ENCODE measurements at places on chromosomes 5 and 9.

GRCh38 chr9:107246259-107247254 is 36.5 kb upstream of the RAD23B start:
- peak; percentile 16 for DNase-seq

DNA sequence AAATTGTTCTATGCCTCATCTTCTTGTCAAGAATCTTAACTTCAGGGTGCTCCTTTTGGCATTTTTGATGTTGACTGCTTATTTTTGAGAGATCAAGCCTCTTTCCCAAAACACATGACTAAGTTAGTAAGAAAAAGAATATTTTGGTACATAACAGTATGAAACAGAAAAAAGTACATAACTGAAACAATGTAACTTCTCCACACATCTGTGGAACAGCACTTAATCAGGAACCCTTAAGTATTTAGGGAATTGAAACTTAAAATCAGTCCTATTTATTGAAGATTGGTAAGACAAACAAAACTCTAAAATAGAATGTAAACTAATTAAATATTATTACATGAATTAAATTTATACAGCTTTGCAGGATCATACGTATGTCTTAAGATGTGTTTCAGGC is 103.4 kb downstream of the MELK start:
- DNase-seq: peak; percentile 52

GRCh38 chr5:58922461-58923171 is 339.7 kb downstream of the RAB3C start:
- no peak for DNase-seq

GRCh38 chr9:131387394-131387793 is 6.5 kb upstream of the PRRC2B start:
- no peak for DNase-seq

- DNase-seq: no peak
Measured at GRCh38 chr9:135227641-135228251, 140.3 kb downstream of the OLFM1 start.

GRCh38 chr5:144028636-144029035 is 141.8 kb downstream of the YIPF5 start:
- no peak for DNase-seq

- DNase-seq: no peak
Measured at GRCh38 chr5:109650493-109650892, 39.2 kb upstream of the MAN2A1 start.

DNA sequence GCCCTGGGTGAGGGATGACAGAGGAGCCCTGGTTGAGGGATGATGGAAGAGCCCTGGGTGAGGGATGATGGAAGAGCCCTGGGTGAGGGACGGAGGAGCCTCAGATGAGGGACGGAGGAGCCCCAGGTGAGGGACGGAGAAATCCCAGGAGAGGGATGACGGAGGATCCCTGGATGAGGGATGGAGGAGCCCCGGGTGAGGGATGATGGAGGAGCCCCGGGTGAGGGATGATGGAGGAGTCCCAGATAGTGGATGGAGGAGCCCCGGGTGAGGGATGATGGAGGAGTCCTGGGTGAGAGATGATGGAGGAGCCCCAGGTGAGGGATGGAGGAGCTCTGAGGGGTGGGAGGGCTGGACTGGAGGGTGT is 10.9 kb downstream of the PHF2 start:
- no peak for DNase-seq

- no peak for DNase-seq
Measured at GRCh38 chr5:157915638-157916037, 56.7 kb upstream of the CLINT1 start.

- DNase-seq: no peak
Measured at GRCh38 chr9:91382298-91382697, 20.6 kb upstream of the AUH start.

GRCh38 chr5:175116466-175117048 is 327.4 kb downstream of the DRD1 start:
- no peak for DNase-seq

GRCh38 chr5:75358117-75358516 is 21.1 kb downstream of the HMGCR start:
- no peak for DNase-seq

DNA sequence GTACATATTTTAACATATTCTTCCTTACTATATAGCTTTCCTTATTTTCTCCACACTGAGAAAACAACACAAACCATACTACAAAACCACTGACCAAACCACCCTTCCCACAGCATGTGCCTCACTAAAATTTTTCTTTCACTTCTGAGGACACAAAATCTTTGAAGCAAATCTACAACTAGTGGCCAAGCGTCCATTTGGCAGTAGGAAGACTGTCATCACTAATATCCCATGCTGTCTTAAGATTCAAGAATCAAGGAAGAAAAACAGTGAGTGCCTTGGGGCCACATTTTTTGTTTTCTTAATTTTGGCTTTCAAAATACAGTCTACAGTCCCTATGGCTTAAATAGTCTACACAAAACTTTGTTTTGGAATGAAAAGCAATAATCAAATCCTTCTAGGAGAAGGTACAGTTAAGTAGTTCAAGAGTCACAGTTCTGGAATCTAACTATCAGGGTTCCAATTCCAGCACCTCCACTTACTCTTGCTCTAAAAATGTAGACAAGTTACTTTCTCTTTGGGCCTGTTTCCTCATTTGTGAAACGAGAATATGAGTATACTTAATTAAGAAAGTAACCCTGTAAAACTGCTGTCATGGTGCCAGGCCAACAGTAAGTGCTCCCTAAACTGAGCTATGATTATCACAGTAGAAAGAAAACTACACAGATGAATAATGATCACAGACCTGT is 227.9 kb downstream of the BNC2 start:
- DNase-seq: no peak

DNA sequence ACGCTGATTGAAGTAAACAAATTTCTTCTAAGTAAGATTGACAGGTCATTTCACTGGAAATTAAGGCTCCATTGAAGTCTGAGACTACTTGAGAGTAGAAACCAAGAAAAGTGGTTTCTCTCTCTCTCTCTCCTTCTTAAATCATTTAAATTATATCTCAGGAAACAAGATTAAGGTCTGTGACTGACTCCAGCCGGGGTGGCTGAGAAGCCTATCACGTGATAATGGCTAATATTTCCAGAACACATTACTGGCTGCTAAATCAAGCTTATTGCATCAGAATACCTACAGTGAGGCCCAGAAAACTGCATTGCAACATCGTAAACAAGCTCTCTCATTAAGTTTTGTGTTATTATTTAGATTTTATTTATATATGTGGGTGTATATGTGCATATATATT is 88.4 kb downstream of the PTCD2 start:
- peak; percentile 33 for DNase-seq

- peak; percentile 39 for DNase-seq
Measured at GRCh38 chr5:143110591-143110990, 292.9 kb downstream of the NR3C1 start.

GRCh38 chr5:172777881-172778814 is 7.2 kb upstream of the DUSP1 start:
- peak; percentile 87 for DNase-seq

- DNase-seq: no peak
Measured at GRCh38 chr9:124215368-124215910, 42.3 kb upstream of the NEK6 start.

DNA sequence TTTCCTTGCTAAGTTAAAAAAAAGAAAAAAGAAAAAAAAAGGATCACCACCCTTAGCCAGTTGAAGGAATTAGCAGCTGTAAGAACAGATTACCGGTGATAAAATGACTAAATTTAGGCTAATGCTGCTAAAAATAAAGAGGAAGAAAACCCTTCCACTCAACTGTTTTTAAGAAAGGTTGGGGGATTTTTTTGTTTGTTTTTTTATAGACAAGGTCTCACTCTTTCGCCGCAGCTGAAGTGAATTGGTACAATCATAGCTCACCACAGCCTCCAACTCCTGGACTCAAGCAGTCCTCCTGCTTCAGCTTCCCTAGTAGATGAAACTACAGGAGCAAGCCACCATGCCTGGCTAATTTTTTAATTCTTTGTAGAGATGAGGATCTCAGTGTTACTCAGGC is 101.7 kb downstream of the SNCAIP start:
- no peak for DNase-seq

GRCh38 chr5:6623228-6623627 is 9.6 kb downstream of the NSUN2 start:
- DNase-seq: no peak

GRCh38 chr5:96909435-96909834 is 26.4 kb upstream of the LNPEP start:
- no peak for DNase-seq

GRCh38 chr9:136197084-136197875 is 7.6 kb downstream of the LHX3 start:
- no peak for DNase-seq

GRCh38 chr5:109453251-109453650 is 43.5 kb upstream of the PJA2 start:
- DNase-seq: no peak

DNA sequence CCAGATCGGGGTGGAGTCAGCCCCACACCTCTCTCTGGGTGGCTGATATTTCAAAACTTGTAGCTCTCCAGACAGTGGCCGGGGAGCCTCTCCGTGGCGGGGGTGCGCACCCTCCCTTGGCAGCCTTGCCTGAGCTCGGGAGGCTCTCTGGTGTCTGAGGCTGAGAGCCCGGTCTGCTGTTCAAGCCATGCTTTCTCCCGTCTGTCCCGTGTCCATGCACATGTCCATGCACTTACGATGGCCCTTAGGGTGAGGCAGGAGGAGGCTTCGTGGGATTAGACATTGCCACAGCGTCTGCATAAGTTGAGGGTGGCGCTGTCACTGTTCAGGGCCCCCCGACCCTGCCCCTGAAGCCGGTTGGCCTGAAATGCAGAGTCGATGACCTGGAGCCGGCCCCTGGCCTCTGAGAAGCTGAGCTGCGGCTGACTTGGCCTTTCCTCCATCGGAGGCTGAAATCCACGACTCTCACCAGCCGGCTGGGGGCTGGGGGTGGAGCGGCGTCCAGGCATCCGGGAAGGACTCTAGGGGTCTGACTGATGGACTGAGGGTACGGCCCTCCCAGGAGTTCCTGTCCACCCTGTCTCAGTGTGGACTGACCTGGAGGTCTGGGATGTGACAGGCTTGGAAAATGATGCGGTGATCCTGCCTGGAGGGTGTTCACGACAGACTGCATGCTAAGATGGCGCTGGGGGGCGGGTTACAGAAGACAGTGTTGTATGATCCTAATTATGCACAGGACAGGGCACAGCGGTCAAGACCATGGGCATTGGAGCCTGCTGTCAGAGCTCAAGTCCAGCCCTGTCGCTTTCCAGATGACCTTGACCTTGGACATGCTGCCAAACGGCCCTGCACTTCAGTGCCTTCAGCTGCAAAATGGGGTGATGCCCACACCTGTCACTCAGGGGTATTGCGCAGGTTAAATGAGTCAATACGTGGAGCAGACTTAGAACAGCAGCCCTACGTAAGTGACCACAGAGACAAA is 18.3 kb upstream of the SLC2A6 start:
- no peak for DNase-seq
